ENCODE measurements at places on chromosomes 12 and 14.
A peak's percentile ranks its signal among the peaks of the same experiment; 100 is the strongest.

GRCh38 chr12:51202718-51203117, 15.1 kb downstream of the POU6F1 start:
- no peak for DNase-seq

DNA sequence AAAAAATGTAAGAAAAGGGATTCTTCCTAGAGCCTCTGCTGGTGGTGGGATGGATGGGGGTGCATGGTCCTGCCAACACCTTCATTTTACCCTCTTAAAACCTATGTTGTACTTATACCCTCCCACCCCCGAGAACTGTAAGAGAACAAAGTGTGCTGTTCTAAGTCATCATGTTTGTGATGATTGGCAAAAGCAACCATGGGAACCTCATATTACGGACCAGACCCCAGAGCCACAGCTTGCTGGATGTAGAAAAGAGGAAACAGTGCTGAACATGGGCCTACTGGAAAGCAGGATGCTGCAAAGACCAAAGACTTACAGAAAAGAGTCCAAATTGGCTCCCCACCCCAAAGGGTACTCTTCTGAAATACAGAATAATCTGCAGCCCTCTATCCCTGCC, 311.2 kb downstream of the DUSP6 start:
- DNase-seq: no peak

GRCh38 chr14:94867946-94868771, 98.2 kb upstream of the GSC start:
- DNase-seq: no peak

DNA sequence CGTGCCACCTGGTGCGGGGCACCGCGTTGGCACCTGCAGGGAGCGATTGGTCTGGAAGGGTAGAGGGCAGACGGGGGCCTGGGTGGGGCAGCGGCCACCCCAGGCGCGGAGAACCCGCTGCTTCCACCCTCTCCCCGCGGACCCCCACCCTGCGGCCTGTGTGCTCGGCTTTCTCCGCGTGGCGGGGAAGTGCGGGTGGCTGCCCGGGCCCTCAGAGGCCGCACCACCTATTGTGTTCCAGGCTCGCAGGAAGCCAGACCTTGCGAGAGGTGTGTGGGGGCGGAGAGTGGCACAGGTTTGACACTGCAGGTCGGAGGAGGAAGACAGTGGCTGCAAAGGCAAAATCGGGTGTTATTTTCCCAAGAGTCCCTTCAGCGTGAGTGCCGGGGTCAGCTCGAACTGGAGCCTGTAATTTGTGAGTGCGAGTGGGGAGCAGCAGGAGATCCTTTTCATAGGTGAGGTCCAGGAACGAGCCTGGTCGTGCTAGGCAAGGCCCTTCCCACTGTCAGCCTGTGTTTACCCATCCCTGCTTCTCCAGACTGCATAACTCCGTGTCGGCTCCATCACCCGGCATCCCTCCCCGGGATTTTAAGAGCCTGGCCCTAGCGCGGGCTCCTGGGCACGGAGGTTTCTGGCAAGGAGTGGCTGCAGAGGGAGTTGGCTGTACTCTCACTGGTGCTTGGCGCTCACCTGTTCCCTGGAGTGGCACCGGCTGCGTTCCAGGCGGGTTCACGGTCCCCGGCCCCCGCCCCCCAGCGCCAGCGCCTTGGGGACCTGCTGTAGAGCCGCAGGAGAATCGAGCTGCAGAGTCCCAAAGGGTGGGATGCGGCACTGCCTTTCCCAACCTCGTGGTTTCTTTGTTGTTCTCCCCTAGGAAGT, 935 bp downstream of the TBC1D30 start:
- no peak for DNase-seq

- no peak for DNase-seq
These were observed 4.4 kb upstream of the CSRNP2 start for GRCh38 chr12:51087818-51088217.

DNA sequence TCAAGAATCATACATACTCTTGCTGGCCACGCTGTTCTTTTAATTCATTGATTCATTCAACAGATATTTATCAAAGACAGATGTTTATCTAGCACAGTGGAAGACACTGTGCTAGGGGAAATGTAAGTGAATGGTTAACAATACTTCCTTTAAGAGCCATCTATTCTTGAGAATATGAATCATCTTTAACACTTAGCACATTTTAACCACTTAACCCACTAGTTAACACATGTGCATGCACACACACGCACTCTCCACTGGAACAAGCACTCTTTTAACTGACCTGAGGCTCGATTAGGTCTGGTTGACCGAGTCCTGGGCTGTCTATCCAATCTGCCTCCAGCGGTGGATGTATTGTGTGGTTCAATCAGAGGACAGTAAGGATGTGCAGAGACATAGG, 34.6 kb downstream of the LMNTD1 start:
- no peak for DNase-seq

- no peak for DNase-seq
These were observed 31.1 kb upstream of the RIC8B start for GRCh38 chr12:106743270-106743988.

- DNase-seq: peak; percentile 9
These were observed 20.2 kb upstream of the KIF26A start for GRCh38 chr14:104118006-104118844.

DNA sequence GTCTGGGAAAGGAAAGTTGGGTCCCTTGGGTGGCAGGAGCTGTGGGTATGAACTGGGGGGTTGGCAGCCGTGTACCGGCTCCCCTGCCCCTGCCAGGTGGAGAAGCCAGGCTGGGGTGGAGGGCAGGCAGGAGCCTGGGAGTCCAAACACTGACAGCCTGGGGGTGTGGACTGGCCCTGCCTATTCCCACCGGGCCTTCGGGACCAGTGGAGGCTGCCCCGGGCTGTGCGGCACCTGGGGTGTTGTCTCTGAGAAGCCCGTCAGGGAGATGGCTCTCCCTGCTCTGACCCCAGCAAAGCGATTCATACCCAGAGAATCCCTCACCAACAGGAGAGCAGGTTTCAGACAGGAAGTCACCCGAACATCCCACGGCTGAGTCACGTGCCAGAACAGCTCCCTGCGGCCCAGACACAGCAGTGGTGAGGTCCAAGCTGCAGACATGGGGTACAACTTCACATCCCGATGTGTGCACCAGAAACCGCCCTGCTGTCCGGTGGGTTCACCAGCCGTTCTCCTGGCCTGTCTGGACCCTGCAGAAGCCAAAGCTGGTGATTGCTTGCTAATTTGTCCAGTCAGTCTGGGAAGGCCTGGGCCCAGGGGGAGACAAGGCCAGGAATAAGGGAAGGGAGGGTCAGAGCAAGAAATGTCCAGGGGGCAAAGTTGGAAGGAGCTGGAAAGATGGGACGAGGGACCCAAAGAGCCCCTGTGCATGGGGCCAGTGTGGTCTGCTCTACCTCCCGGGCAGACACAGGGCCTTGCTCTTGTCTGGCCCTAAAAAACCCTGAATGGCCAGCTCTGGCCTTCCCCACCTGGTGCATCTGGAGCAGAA, 2.1 kb upstream of the GPR132 start:
- DNase-seq: peak; percentile 62

- no peak for DNase-seq
These were observed 62.8 kb upstream of the PRB2 start for GRCh38 chr12:11457996-11458645.

- no peak for DNase-seq
These were observed 2.5 kb downstream of the AJUBA start for GRCh38 chr14:22979748-22980392.

- no peak for DNase-seq
These were observed 62.4 kb downstream of the PPM1A start for GRCh38 chr14:60311417-60311816.

- no peak for DNase-seq
These were observed 28.0 kb upstream of the PWP1 start for GRCh38 chr12:107657621-107658020.

GRCh38 chr12:84964048-84964447, 51.4 kb upstream of the SLC6A15 start:
- DNase-seq: no peak

- DNase-seq: no peak
These were observed 164.6 kb downstream of the TMEM117 start for GRCh38 chr12:44000309-44000952.

DNA sequence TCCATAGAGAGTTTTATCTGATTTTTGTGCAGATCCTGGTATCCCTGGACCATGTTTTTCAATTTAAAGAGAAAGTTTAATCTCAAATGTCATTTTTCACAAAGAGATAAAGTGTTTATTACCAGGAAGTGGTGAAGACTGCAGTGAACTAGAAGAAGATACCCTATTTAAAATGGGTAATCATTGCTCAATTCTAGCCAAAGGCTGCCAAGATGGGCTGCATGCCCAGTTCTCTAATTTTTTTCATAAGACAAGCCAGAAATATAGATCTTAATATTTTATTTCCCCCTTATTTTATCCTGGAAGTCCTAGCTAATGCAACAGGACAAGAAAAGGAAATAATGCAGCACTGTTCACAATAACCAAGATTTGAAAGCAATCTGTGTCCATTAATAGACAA, 343.5 kb downstream of the PCNX1 start:
- DNase-seq: no peak

All from CD4-positive, alpha-beta T cell treated with Interleukin-15 for 1 hour (primary cell).